ENCODE measurements at places on chromosomes 6 and 20.
A peak's percentile ranks its signal among the peaks of the same experiment; 100 is the strongest.

DNA sequence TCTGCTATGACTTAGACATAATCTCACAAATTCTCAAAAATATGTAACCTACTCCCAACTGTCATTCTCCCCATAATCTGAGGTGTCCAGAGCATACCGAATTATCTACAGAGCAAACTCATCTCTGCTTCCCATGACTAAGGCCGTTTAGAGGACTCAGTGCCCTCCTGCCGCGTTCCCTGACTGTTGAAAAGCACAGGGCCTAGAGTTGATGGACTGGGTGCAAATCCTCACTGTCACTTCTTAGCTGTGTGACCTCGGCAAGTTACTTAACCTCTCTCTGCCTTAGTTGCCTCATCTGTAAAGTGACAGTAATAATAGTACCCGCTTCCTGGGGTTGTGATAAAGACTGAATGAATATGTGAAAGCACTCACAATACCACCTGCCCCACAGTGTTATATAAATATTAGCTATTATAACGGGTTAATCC, 4.7 kb upstream of the TUBB2A start:
- DNase-seq, result peak; percentile 34

- no peak for DNase-seq
Measured at GRCh38 chr6:157063176-157063905, 260.0 kb downstream of the TMEM242 start.

DNA sequence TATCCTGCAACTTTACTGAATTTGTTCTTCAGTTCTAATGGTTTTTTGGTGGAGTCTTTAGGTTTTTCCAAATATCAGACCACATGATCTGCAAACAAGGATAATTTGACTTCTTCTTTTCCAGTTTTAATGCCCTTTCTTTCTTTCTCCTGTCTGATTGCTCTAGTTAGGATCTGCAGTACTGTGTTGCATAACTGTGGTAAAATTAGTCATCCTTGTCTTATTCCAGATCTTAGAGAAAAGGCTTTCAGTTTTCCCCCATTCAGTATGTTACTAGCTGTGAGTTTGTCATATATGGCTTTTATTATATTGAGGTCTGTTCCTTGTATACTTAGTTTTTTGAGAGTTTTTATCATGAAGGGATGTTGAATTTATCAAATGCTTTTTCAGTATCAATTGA, 4.3 kb downstream of the MICA start:
- peak; percentile 51 for DNase-seq

DNA sequence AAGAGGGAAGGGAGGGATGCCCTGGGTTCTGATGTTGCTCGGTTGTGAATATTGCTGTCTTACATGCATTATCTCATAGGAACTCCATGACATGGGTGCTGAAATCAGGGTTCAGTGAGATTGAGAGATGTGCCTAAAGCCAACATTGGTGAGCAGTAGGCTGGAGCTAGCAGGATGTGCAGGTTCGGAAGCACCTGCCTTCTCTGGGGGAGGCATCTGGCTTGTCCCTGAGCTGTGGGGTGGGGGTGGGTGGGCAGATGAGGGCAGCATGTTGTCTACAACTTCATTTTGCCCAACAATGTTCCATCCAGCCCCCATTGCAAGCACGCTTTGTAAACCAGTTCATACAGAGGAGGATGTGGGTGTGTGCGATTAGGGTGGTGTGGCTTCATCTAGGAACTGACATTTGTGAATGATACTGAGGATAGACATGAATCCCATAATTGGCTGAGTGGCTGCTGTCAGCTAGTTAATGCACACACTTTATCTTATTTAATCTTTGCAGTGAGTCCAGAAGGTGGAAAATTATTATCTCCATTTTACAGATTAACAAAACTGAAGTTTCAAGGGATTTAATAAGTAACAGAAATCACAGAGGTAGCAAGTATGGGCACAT, 119.4 kb downstream of the SYNDIG1 start:
- no peak for DNase-seq

DNA sequence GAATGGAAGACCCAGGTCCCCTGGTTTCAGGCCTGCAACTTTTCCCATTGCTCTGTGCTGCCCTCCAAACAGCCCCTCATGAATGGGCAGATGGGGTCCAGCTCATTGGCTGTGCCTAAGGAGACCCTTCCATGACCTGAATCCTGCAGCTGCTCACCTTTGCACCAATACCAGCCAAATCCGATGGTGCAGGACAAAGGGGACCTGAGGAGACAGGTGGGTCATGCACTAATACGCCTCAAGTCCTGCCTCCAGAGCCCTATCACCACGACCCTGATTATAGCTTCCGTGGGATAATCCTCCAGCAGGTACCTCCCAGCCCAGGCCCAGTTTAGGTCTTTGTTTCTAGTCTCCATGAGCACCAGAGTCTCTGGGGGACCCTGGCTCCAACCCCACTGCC, 16.8 kb downstream of the TREM1 start:
- no peak for DNase-seq

DNA sequence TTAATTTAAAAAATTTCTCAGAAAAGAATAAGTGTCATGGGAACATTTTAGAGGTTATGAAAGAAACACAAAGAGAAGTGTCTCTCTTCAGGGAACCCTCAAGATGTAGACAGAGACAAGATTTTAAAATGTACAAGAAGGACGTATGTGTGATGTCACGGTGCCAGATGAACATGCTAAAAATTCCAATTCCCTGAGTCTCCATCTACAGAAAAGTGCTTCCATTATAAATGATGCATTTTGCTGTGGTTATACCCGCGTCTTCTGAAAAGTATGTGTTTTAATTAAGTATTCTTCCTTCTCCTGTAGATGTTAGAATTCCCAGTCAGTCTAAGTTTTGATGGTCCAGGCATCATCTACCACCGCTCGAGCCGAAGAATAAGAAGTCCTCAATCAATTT, 489.1 kb downstream of the PREX1 start:
- DNase-seq, result peak; percentile 50

GRCh38 chr6:125918681-125919566, 37.6 kb upstream of the HINT3 start:
- peak; percentile 55 for DNase-seq

DNA sequence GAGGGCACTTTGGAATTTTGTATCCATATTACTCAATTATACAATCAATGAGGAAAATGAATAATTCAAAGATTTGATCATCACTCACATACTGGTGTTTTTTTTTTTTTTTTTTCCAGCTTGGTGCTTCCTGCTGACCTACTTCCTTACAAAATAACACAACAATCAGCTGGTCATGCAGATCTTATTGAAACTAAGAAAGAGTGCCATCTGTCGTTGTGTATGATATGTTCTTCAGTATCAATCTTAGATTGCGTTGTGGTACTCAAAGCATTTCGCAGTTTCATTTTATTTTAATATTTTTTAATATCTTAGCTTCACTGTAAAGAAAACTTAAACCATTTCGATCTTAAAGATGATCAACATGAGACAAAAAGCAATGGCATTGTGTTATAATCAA, 155.6 kb downstream of the OGFRL1 start:
- no peak for DNase-seq

DNA sequence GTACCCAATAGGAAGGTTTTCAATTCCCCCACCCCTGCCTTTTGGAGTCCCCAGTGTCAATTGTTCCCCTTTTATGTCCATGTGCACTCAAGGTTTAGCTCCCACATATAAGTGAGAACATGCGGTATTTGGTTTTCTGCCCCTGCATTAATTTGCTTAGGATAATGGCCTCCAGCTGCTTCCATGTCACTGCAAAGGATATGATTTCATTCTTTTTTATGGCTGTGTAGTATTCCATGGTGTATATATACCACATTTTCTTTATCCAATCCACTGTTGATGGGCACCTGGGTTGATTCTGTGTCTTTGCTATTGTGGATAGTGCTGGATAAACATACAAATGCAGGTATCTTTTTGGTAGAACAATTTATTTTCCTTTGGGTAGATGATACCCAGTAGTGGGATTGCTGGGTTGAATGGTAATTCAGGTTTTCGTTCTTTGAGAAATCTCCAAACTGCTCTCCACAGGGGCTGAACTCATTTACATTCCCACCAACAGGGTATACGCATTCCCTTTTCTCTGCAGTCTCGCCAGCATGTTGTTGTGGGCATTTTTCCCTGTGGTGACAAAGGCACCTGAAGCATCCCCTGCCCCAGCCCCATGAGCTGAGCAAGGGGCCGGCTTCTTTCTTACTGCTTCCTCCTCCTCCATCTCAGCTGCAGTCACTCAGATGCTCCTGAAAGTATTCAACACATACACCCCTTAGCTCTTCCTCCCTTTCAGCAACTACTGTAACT, 66.7 kb downstream of the ELOVL2 start:
- DNase-seq, result no peak

GRCh38 chr20:52031206-52031562, 160.4 kb downstream of the ZFP64 start:
- DNase-seq, result no peak

GRCh38 chr20:34075647-34076046, 36.4 kb downstream of the EIF2S2 start:
- DNase-seq, result no peak

GRCh38 chr6:26432627-26433201, 7.6 kb upstream of the BTN3A3 start:
- no peak for DNase-seq

- peak; percentile 34 for DNase-seq
Measured at GRCh38 chr6:136549300-136550044, 750 bp downstream of the MAP7 start.

- no peak for DNase-seq
Measured at GRCh38 chr6:157064502-157064901, 258.8 kb downstream of the TMEM242 start.
